Stimulated activated CD8-positive, alpha-beta memory T cell treated with anti-CD3 and anti-CD28 coated beads, Interleukin-15, amount 100 ng/mL, for 48 hours (primary cell): ENCODE measurements at places on chromosomes 12 and 14.

- DNase-seq: no peak
Observed at GRCh38 chr12:68170726-68171125, 11.2 kb upstream of the IFNG start.

DNA sequence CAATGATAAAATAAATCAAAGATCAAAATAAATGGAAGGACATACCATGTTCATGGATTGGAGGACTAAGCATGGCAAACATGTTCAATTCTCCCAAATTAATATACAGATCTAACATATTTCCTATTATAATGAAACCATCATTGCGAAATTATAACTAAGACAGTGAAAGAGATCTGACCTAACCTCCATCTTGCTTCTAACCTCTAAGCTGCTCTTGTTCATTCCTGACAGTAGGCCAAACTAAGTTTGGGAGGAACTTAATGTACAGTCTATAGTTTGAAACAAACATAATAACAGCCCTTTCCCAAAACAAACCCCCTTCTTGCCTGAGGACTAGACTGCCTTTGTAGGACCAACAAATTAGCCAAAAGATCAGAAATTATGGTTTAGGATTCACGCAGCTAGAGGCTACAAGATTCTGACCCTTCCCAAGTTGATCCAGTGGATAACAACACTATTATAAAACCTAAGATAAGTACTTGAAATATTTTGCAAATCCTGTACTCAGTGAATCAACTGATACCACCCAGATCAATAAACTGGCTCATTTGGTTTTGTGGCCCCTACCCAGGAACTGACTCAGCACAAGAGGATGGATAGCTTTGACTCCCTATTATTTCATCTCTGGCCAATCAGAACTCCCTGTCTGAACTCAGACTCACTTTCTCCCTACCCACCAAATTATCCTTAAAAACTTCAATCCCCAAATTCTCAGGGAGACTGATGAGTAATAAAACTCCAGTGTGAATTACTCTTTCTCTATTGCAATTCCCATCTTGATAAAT, 41.7 kb upstream of the OR5AU1 start:
- DNase-seq: no peak

DNA sequence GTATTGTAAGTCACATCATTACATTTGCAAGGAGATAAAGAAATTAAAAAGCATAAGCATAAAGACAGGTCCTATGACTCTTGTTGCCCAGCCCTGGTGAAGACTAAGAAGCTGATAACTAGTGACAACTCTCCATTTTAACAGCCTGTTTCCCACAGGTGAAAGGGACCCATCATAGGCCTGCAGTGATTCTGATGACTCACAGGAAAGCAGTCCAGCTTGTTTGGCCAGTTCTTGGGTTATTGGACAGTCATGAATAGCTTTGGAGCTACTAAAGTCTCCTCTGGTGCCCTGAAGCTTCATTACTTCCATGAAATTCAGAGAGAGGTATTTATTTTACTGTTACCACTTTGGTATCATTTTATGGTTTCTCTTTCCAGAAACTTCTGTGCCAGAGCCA, 55.5 kb upstream of the DYRK2 start:
- no peak for DNase-seq

- DNase-seq: no peak
Observed at GRCh38 chr14:54597795-54598443, 31.0 kb downstream of the SAMD4A start.

- no peak for DNase-seq
Observed at GRCh38 chr14:87489196-87489819, 503.7 kb downstream of the GALC start.

DNA sequence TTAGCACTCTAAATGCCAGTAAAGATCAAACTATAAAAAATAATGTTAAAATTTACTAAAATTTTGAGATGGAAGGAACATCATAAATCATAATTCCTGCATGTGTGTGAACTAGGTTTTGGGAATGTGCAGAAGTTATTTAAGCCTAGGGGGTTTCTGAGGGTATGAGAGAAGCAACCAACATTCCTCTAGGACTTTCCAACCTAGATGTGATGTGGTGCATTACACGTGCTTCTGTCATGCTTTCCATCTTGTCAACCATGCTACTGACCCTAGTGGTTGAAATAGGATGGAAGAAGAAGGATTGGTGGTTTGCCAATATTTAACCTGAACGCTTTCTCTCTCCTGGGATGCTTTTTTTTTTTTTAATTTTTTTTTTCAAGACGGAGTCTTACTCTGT, 209.3 kb downstream of the AEBP2 start:
- DNase-seq: no peak

DNA sequence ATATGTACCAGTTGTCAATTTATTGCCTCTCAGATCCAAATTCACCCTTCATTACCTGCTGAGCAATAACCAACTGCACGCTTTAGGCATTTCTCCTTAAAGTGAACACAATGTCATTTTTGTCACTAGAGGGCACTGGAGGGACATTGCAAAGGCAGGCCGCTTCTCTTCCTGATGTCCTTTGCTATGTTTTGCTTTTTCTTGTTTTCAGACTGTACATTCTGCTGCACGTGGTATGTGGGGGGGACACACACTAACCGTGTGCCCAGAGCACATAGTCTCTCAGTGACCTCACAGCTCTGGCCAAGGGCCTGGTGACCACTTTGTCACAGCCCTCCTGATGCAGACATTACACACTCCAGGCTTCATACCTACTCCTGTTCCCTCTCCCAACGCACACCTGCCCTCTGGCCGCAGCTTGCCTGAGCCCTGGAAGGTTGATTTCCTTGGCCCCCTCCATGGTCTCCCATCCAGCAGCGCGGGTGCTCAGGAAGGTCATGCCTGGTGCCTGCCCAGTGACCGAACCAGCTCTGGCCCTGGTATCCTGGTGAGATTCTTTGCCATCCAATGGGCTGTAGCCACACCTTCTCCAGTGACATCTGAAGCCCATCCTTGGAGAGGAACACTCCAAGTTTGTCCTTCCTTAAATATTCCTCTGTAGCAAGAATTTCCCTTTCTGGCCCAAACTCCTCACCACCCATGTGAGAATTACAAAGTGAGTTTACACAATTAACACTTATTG, 39.9 kb downstream of the MYO1H start:
- no peak for DNase-seq

DNA sequence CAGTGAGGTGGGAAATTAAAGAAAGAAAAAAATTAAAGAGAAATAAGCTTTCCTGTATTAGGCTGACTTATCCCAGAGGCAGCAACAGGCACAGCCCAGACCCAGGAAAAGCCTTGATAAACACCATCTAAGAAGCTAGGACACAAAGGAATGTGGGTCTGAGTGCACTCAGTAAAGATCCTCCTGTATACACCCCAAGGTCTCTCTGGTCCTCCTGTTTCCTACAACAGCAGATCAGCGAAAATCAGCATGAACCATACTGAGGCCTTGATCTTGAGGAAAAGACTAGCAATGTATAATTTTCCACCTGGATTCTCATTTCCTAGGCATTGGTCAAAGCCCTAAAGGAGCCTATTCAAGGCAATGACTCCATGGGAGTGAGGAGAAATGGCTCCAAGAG, 486.3 kb upstream of the CCDC196 start:
- DNase-seq: no peak

DNA sequence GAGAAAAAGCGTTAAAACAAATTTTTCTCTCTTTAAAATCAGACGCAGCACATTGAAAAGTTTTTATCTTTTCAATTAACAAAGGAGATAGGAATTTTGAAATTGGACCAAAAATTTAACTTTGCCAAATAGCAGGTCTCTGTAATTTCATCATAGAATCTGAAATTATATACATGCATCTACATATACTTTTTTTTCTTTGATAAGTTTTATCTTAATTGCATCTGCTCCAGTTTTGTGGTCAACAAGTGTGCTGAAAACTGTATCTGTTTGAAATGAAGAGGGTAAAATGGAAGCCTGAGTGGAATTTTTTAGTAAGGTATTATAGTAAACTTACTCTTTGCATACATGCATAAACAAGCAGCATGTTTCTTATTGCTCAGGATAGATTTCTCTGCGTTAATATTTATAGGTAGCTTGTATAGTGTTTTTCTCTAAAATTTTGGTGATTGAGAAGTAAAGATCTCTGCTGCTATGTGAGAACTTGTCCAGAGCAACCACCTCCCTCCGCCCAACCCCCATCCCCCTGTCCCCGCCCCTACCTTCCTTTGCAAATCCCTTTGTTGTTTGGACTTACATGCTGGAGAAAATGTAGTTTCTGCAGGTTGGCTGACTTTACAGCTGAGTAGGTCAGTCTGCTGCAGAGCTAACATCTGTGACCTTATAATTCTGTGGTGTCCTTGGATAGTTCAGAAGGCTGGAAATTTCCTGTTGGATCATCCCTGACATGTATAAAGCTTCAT, 64.6 kb downstream of the VRK1 start:
- DNase-seq: no peak

DNA sequence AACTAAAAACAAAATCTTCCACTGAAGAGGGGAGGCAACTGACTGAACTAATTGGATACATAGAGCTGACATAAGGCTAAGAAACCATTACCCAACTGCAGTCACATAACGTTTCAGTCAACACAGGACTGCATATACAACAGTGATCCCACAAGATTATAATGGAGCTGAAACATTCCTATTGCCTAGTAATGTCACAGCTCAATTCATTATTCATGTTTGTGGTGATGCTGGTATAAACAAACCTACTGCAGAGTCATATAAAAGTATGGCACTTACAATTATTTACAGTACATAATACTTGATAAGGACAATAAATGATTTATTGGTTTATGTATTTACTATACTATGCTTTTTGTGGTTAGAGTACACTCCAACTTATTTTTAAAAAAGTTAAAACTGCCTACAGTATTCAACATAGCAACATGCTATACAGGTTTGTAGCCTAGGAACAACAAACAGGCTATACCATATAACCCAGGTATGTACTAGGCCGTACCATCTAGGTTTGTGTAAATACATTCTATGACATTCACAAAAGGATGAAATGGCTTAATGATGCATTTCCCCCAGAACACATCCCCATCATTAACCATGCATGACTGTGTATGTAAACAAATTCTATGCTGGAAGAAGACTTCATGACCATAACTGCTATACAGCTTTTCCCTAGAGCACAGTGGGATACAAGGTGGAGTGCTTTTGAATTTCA, 4.3 kb downstream of the NAP1L1 start:
- DNase-seq: no peak

GRCh38 chr12:32603858-32604257, 75.2 kb upstream of the DNM1L start:
- DNase-seq: peak; percentile 3

DNA sequence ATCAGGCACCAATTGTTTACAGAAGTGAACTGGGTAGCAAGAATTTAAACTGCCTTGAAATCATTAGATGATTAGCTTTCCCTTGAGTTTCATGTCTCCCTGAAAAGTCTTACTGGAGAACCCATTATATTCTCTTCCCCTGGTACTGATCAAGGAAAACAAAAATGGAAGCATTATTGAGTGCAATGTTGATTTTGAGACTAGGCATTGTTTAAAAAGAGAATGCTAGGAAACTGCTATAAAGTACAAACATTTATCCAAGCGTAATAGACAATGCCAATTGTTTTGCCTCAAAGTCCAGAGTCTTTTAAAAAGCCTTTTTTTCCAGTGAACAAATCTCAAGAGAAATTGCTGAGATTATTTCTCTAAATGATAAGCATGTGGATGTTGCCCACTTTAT, 197.0 kb downstream of the CCER1 start:
- no peak for DNase-seq

- DNase-seq: no peak
Observed at GRCh38 chr12:22160396-22161003, 114.5 kb downstream of the CMAS start.

DNA sequence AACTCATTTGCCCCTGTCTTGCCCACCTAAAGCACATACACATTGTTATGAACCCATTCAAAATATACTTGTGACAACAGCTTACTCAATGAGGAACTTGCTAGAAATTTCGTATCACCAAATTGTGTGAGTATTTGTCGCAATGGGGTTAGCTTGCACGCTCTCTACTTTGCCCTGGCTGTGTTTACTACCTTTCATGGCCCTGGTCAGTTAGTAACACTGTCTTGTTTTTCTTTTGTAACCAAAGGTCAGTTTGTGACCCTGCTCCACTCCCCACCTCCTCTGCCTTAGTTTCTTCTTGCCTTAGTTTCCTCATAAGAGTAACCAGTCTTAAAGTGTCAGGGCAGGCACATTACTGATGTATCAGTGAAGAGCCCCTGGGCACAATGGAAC, 205.8 kb upstream of the EEA1 start:
- no peak for DNase-seq

GRCh38 chr12:91885851-91886731, 259.6 kb downstream of the BTG1 start:
- no peak for DNase-seq

GRCh38 chr14:41397926-41398325, 208.8 kb upstream of the LRFN5 start:
- DNase-seq: no peak

- DNase-seq: no peak
Observed at GRCh38 chr14:50541159-50541567, 8.8 kb upstream of the MAP4K5 start.

DNA sequence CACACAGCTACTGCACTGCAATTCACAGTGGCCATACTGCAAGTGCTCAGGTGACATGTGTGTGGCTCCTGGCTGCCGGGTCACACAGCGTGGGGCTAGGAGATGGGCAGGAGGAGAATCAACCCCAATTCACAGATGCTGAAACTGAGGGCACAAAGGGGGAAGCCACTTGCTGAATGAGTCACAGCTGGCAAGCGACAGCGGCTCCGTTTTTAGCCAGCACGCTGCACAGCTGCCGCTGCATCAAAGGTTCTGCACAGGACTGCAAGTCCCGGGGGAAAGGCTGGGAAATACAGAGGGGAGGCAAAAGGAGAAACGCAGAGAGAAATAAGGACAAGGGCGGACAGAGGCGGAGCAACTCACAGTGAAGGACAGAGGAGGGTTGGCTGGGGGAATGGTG, 57.9 kb downstream of the KDM2B start:
- DNase-seq: no peak

- no peak for DNase-seq
Observed at GRCh38 chr12:71190822-71191221, 33.0 kb upstream of the TSPAN8 start.

GRCh38 chr12:48824112-48824511, 5.8 kb downstream of the CACNB3 start:
- no peak for DNase-seq

GRCh38 chr14:60339571-60339970, 90.5 kb downstream of the PPM1A start:
- DNase-seq: no peak

GRCh38 chr14:90815572-90815821, 733 bp downstream of the TTC7B start:
- no peak for DNase-seq

DNA sequence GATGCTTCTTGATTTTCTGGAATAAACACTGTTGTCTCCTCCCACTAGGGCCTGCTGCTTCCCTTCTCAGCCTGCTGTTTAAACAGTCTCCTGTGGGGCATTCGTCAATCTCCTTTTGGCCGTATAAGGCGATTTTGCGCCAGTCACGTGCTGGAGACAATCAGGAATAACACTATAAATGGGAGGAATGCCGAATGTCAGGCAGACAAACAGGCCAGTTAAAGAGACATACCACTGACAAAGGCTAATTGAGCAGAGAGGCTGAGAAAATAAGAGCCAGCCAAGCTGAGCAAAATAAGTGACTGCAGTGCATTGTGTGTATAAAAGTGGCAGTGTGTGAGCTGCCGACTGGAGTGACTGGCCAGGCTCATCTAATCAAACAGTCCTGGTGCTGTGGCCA, 23.3 kb downstream of the DMAC2L start:
- DNase-seq: no peak
